ENCODE measurements at places on chromosomes 12 and 14.

DNA sequence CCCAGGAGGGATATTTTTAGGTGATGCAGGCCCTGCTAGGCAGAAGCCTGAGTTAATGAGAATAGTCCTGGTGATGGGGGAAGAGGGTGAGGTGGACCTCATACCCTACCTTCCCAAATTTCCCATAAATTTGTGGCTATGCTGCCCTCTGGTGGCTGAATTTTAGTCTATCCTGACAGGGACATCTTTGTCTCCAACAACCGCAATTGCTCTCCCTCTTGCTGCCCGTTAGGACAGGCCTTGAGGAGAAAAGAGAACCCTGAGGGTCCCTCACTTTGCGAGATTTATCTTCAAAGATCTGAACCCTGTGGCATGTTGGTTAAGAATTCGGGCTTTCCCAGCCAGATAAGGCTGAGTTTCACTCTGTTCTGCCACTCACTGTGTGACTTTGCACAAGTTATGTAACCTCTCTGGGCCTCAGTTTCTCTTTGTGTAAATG lies 9.8 kb upstream of the ZNF385A start:
- DNase-seq: peak; percentile 75

DNA sequence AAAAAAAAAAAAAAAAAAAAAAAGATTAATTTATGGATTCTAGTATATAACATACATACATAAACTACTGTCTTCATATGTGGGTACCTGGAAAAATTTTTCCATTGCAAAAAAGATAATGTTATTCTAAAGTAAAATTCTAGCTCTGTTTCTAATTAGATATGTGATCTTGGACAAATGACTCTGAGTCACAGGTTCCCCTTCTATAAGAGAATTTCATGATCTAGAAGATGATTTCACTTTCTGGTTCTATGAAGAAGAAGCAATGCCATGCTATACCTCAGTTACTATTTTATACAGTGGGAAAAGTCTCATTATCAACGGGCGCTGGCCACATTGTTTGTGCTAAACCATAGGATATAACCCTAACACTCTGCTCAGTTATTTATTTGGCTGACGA lies 351.3 kb downstream of the ZFP36L1 start:
- DNase-seq: no peak

- DNase-seq: peak; percentile 64
Measured at GRCh38 chr12:43131301-43131700, 420.7 kb downstream of the ADAMTS20 start.

- no peak for DNase-seq
Measured at GRCh38 chr12:112179341-112179740, 54.0 kb downstream of the TRAFD1 start.

DNA sequence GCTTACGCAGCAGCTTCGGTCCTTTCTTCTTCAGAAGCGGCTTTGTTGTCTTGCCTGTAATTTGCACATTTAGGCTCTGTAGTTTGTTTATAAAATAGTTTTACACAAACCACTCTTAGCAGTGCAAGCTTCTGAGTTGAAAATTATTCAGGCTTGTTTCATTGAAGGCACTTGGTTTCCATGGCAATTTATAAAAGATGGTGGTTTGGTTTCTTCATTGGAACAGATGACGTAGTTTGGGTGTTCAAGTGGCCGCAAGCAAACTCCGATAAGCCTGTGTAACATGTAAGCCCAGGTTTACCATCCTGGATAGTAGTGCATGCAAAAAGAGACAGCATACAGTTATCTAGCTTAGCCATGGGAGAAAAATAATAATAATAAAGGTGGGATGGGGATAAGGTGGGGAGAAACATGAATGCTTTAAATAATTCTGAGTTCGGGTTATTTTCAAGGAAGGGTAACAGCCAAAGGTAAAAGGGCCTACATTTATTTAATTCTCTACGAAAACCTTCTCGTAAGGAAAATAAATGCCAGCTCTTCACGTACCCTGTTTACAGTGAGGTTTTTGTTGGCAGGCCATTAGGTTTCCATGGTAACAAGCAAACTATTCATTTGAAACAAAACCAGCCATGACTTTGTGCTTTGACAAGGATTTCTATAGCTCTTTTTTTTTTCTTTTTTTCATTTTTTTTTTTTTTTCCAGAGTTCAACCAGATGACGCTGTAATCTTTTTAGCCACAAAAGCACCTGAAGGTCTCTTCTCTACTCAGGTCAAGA lies 189.6 kb upstream of the RPL10L start:
- no peak for DNase-seq

DNA sequence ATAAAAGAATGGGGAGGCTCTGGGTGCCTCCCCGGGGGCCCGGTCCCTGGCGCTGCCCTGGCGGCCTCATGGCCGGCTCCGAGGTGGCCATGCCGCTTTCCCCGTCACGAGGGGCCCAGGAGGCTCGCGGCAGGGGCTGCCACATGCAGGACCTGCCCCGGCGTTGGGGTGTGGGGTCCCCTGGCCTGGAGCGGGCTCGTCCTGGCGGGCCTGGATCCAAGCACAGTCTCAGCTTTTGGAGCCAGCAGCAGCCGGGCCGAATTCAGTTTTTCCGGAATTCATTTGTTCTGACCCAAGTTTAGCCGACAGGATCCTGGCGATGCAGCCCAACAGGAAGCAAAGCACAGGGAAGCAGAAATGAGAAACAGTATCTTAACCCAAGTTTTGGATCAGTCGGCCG lies 26.4 kb upstream of the AEBP2 start:
- DNase-seq: no peak

GRCh38 chr12:12537421-12537820 lies 25.2 kb downstream of the DUSP16 start:
- no peak for DNase-seq

- no peak for DNase-seq
Measured at GRCh38 chr12:76006028-76006925, 25.3 kb downstream of the PHLDA1 start.

- DNase-seq: peak; percentile 7
Measured at GRCh38 chr12:121170151-121170550, 37.5 kb downstream of the P2RX7 start.

GRCh38 chr12:10361084-10361483 lies 28.8 kb downstream of the KLRK1 start:
- DNase-seq: peak; percentile 27

- no peak for DNase-seq
Measured at GRCh38 chr14:95064734-95065133, 92.6 kb downstream of the DICER1 start.

GRCh38 chr14:54535646-54536045 lies 25.9 kb downstream of the CGRRF1 start:
- no peak for DNase-seq

- peak; percentile 46 for DNase-seq
Measured at GRCh38 chr14:56474419-56475022, 105.1 kb upstream of the TMEM260 start.

GRCh38 chr14:89507521-89507920 lies 90.5 kb upstream of the FOXN3 start:
- DNase-seq: no peak

GRCh38 chr12:2615665-2616402 lies 178.9 kb upstream of the FKBP4 start:
- DNase-seq: peak; percentile 75

- no peak for DNase-seq
Measured at GRCh38 chr12:6462234-6462995, 8.1 kb downstream of the VAMP1 start.

DNA sequence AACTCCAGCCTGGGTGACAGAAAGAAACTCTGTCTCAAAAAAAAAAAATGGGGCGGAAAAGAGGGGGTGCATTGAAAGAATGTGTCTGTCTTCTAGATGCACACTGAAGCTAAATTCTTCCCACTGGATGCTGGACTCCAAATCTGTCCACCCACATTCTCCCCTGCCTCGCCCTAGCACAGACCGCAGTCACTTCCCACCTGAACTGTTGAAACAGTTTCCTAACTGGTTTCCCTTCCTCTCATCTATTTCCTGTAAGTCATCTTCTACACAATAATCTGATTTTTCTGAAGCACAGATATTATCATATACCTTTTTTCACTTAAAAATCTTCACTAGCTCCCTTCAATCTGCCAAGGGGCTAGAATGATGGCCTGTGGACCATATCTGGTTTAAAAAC lies 1.5 kb upstream of the HCAR1 start:
- DNase-seq: no peak

GRCh38 chr14:58919217-58919616 lies 269.2 kb upstream of the DAAM1 start:
- no peak for DNase-seq

DNA sequence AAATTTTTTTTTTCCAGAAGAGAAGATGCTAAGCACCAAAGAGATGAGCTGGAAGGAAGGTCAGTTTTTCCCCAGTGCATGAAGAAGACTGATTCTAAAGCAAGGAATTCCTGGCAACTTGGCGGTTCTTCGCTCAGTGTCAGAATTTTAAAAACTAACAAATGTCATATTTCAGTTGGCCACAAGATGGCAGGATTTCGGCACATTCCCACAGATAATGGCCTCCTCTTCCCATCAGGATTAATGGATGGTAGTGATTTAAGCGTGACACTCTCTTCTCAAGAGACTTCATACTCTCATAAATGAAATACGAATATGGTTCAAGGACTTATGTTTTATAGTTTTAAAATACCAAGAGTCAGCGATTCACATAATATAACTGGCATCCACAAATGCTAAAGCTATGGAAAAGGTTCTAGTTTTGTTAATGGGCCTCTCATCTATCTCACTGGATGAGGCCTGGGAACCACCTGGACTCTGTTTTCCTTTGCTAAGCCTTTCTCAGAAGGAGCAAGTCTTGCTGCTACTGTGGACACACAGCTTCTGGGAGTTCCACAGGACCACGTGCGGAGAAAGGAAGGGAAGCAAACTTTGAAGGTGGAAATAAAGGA lies 46.1 kb upstream of the PTPRO start:
- peak; percentile 60 for DNase-seq

DNA sequence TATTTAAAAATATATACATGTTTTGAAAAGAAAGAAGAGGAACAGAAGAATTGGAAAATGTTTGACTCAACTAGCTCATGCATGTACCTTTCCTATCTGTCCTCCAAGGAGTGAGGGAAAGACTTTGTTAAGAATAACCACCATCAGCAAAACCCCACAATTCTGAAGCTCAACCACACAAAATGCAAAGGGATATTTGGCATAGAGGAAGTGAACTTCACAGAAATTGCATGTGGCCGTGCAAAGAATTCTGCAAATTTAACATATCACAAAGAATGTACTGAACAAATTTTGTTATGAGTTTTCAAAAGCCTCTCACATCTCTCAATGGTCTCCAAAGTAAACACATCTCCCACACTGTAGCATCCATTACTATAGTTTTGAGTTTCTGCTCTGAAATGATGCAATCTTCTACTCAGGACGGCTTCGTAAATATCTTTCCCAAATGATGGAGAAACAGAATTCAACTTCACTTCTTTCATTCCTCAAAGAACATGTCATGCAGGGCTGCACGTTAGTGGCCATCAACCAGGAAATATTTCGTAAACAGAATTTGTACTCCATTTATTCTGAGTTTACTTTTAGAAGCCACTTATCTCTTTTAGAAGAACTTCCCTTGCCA lies 17.6 kb downstream of the DUSP6 start:
- no peak for DNase-seq

- no peak for DNase-seq
Measured at GRCh38 chr12:103317220-103317619, 178.5 kb downstream of the C12orf42 start.

DNA sequence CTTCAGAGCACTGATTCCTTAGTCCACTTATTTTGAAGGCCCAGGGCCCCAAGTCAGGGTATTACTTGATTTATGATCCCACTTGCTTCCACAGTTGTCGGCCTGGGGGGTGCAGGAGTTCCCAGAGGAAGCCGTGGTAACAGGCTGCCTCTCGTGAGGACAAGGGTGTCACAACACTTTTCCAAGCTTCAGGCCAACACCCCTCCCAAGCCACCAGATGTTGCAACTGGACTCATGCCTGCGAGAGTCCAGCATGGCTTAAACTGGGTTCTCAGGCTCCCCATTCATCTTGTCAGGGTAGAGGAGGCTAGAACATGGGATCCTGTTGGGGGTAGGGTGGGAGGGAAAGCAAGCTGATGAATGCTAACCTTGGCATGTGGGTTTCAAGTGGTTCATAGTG lies 56.1 kb downstream of the BMP4 start:
- no peak for DNase-seq

DNA sequence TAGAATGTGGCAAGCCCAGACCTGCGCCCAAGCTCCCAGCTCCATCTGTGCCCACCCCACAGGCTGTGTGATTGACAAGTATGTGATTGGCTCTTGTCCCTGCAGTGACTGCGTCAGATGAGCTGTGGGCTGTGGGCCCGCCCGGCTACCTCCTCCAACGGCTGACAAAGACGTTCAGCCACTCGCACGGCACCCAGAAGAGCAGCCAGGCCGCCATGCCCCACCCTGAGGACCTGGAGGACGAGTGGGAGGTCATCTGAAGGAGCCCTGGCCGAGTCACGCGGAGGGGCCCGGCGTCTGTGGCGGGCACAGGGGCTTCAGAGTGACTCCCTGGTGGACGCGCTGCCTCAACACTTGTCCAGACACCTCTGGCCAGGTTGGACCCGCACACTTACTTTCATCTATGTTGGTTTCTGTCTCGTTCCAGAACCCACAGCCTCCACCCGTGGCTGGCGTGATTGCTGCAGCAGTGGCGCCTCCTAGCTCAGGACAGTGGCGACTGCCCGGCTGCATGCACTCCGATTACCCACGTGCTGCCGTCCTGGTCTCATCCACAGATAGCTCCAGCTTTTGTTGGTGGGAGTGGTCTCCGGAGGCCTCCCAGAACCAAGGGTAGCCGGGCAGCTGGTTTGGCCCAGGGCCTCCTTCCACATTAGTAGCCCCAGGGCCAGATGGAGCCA lies 11.4 kb downstream of the ANKRD9 start:
- DNase-seq: peak; percentile 57

DNA sequence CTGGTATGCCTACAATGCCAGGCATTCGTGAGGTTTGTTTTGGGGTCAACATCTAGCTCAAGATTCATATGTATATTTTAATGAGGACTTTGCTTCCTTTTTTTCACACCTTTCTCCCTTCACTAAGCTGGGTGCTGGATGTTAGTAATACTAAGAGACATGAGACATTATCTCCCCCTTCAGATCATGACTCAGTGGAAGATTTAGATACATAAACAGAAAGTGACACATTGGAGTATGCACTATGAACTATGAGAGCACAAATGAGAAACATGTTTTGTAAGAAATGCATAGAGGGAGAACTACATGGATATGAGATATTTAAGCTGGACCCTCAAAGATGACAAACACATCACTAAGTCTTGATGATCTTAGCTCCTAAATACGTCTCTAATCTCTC lies 286.3 kb downstream of the RPAP3 start:
- no peak for DNase-seq

DNA sequence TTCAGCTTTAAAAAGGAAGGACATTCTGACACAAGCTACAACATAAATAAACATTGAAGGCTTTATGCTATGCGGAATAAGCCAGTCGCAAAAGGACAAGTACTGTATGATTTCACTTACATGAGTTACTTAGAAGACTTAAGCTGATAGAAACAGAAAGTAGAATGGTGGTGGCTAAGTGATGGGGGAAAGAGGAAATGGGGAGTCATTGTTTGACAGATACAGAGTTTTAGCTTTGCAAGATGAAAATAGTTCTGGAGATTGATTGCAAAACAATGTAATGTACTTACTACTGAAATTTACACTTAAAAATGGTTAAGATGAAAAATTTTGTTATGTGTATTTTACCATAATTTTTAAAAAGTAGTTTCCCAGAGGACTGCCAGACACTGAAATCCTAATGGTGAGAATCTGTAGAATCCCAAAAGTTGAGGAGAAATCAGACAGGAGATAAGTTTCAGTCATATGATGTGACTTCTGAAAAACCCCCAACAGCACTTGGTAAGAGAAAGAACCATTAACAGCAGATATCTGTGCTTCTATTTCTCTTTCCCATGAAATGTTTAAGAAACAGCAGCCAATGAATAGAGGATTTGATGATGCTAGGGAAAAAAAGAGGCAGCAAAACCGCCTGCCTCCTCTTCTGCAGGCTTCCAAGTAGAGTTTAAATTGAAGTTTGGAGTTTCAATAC lies 16.6 kb upstream of the CLEC2A start:
- no peak for DNase-seq

- no peak for DNase-seq
Measured at GRCh38 chr12:51622564-51622963, 31.5 kb downstream of the SCN8A start.

Measured in ELF-1 (cell line).